Vagina (tissue), 2 donors: ENCODE measurements at places on chromosomes 6 and 20.

GRCh38 chr6:116127771-116128493 is 2.0 kb upstream of the COL10A1 start:
- DNase-seq: no peak

DNA sequence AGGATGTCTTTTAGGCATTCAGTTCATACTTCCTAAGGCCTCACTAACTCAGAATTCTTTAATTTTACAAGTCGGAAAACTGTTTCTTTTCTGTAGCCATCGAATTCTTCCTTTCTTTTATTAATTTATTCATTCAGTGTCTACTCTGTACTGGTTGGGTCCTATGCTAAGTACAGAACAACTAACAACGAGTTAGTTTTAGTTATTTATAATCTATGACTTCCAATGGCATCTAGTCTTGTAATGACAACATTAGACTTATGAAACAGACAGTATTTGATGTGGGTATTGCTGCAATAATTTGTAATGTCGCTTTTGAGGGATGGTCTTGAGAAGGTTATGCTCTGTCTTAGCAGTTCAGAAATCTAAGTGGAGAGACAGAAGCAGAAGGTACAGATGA is 55.3 kb upstream of the TINAG start:
- no peak for DNase-seq

DNA sequence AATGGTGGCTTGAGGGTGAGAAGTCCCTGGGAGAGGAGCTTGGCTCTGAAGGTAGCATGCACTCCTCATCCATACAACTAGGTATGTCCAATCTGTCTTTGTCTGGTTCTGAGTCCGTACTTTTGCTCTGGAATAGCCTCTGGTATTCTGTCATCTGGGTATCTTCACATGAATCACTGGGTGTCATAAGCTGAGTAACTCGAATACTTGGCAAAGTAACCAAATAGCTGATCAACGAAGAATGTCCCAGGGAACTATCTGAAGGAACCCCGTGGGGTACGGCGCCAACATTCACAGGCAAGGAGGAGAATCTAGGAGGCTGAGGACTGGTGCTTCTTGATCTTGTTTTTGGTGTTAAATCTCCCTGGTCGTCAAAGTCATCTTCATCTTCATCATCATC is 184.8 kb downstream of the HIVEP2 start:
- no peak for DNase-seq

- no peak for DNase-seq
Observed at GRCh38 chr6:105550955-105551620, 148.2 kb upstream of the PREP start.

DNA sequence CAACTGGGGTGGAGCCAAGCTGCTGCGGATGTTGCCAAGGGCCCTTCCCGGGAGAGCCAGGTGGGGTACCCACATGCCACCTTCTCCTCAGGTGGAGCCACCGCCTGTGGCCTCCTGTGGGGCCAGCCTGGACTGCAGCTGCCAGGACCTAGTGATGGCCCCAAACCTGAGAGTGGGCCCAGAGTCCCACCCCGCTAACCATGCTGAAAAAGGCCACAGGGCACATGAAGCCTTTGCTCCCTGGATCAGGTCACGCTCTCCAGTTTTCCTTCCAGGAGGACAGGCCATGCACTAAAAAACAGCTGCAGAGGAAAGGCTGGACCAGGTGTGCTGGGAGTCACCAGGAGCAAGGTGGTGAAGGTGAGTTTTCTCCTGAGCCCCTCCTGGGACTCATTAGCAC is 73.9 kb upstream of the SLC22A16 start:
- no peak for DNase-seq

- DNase-seq: no peak
Observed at GRCh38 chr6:47097092-47097945, 55.2 kb upstream of the ADGRF1 start.
